Gastroesophageal sphincter (tissue), 4 donors: ENCODE measurements at places on chromosomes 7 and 10. TPM values are rescaled to one million over a fixed set of nuclear protein-coding genes. Genes with fewer than 3 reads are reported as not detected.

DNA sequence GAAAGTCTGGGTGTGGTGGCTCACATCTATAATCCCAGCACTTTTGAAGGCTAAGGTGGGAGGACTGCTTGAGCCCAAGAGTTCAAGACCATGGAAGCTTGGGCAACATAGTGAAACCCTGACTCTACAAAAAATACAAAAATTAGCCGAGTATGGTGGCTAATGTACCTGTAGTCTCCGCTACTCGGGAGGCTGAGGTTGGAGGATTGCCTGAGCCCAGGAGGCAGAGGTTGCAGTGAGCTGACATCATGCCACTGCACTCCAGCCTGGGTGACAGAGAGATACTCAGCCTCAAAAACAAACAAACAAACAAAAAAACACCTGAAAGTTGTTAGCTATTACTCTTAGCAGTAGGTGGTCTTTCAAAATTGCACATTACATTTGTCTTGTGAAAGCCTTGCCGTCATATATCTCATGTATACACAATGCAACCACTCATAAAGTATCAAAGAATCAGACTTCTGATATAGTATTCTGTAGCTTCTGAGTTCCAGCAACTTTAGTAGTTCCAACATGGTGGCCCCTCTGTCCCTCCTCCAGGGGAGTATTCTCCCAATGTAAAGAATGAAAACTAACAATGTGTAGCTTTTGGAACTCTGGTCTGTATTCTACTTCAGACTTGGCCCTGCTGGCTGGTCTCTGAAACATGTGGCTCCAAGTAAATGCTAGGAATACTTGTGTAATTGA is 101.5 kb downstream of the ZNF92 start:
- ATAC-seq, result no peak

DNA sequence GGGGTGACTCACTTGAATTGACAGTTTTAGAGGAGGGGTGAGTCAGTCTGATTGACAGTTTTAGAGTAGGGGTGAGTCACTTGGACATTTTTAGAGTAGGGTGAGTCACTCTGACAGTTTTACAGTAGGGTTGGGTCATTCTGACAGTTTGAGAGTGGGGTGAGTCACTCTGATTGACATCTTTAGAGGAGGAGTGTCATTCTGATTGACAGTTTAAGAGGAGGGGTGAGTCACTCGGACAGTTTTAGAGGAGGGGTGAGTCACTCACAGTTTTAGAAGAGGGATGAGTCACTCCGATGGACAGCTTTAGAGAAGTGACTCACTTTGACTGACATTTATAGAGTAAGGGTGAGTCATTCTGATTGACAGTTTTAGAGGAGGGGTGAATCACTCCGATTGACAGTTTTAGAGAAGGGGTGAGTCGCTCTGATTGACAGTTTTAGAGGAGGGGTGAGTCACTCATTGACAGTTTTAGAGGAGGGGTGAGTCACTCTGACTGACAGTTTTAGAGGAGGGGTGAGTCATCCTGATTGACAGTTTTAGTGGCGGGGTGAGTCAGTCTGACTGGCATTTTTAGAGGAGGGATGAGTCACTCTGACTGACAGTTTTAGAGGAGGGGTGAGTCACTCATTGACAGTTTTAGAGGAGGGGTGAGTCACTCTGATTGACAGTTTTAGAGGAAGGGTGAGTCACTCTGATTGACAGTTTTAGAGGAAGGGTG is 595.9 kb downstream of the DNAJB6 start:
- no peak for ATAC-seq

- ATAC-seq, result no peak
Observed at GRCh38 chr7:26588511-26588910, 275.9 kb downstream of the SKAP2 start.

The IDI2 gene
- not detected for total RNA-seq

- ATAC-seq, result no peak
Observed at GRCh38 chr10:105063796-105064195, 422.7 kb downstream of the SORCS3 start.

GRCh38 chr7:24833549-24833948 is 76.3 kb upstream of the GSDME start:
- peak; percentile 48 for ATAC-seq

DNA sequence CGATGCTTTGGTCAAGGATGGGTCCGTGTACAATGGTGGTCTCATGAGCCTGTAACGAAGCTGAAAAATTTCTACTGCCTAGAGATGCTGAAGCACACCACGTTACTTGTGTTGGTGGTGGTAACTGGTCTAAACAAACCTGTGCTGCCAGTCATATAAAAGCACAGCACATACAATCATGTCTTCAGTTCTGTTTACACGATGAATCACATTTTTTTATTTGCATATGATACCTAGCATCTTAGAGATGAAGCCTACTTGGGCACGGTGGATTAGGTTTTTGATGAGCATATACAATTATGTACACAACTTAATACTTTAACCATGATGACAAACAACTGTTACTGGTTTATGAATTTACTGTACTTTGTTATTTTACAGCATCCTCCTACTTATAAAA is 201.0 kb downstream of the ZMYND11 start:
- no peak for ATAC-seq
